ENCODE measurements at places on chromosomes 4 and X.

GRCh38 chr4:1738410-1738809, 17.1 kb downstream of the TACC3 start:
- DNase-seq = no peak

DNA sequence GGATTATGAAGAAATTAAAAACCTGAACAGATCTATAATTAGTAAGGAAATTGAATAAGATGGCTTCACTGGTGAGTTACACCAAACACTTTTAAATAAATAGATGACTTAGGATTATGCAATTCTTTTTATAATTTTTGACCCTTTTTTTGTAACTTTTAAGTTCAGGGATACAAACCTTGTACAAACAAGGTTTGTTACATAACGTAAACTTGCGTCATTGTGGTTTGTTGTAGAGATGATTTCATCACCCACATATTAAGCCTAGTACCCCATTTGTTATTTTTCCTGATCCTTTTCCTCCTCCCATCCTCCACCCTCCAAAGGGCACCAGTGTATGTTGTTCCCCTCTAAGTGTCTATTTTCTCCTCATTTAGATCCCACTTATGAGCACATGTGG, 75.7 kb downstream of the CPEB2 start:
- no peak for DNase-seq

GRCh38 chr4:123785538-123785937, 388.9 kb downstream of the SPRY1 start:
- DNase-seq = peak; percentile 89

DNA sequence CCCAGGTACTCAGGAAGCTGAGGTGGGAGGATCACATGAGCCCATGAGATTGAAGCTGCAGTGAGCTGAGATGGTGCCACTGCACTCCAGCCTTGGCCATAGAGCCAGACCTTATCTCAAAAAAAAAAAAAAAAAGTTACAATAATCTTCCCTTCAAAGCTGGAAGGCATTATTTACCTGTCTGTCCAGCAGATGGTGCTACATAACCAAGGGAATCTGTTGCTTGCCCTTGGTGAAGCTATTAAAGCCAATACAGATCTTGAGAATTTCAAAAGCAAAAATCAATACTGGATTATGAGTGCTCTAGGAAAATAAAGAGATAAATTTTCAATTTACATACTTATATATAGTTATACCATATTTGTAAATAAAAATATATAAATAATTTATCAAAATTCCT, 25.9 kb downstream of the PKD2 start:
- DNase-seq = no peak

- DNase-seq = no peak
These were observed 77.0 kb upstream of the C4orf50 start for GRCh38 chr4:6095023-6095752.

GRCh38 chr4:2280531-2281300, 18.8 kb upstream of the MXD4 start:
- no peak for DNase-seq

DNA sequence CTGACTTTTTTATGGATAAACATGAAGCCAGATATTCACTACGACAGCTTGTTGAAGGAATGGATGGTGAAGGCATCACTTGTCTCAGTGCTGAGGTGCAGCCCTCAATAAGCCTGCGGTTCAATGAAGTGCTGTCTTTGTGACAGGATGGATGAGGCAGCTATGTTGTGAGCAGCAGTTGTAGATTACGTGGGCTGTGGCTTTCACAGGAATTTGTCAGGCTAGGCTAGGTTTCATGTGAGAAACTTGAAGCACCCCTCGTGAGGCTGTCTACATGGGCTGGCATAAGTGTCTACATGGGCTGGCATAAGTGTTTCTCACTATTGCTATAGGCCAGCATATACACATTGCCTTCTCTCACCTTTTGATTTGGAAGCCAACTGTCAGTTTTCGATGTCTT, 1050.0 kb downstream of the ADGRL3 start:
- DNase-seq = no peak

DNA sequence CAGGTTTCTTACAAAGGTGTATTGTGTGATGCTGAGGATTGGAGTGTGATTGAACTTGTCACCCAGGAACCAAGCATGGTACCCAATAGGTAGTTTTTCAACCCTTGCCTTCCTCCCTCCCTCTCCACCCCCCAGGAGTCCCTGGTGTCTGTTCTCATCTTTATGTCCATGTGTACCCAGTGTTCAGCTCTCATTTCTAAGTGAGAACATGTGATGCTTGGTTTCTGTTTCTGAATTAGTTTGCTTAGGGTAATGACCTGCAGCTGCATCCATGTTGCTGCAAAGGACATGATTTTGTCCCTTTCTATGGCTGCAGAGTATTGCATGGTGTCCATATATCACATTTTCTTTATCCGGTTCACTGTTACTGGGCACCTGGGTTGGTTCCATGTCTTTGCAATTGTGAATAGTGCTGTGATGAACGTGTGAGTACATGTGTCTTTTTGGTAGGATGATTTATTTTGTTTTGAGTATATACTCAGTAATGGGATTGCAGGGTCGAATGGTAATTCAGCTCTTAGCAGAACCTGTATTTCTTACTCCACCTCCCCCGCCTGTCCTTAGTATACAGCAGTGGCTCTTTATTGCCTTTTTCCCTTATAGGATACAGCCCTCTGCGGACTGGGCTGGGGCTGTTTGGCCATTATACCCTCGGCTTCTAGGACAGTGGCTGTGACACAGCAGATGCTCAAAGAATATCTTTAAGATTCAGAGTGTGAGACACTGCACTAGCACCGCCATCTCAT, 145.4 kb downstream of the PTTG2 start:
- DNase-seq = no peak

DNA sequence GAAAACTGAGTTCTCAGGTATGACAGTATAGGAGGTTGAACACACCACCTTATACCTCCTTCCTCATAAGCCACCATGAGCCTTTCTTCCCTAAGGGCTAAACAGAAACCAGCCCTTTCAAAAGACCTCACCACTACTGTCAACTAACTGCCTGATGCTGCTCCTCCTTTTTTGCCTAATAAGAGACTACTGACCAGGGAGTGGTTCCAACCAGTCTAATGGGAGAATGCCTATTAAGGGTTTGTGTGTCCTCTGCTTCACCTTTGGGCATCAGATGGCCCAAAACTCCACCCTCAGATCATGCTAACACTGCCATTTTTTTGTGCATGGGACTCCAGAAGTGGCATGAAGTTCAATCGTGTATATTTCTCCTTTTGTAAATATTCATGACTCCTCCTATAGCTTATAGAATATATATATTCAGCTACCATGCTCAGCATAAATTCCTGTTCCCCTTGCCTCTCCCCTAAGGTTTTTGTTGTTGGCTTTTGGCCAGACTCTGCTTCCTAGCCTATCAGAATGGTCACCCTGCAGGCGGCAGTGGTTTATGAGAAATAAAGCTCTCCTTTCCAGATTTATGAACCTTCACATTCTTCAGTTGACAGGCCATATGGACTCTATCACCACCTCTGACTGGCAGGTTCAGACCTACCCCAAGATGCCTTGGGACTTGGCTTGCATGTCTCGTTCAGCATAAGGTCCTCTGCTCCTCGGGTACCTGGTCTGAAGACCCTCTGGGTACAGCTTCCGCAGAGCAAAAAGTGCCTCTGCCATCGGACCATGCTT, 28.2 kb downstream of the FGFBP1 start:
- DNase-seq = no peak

DNA sequence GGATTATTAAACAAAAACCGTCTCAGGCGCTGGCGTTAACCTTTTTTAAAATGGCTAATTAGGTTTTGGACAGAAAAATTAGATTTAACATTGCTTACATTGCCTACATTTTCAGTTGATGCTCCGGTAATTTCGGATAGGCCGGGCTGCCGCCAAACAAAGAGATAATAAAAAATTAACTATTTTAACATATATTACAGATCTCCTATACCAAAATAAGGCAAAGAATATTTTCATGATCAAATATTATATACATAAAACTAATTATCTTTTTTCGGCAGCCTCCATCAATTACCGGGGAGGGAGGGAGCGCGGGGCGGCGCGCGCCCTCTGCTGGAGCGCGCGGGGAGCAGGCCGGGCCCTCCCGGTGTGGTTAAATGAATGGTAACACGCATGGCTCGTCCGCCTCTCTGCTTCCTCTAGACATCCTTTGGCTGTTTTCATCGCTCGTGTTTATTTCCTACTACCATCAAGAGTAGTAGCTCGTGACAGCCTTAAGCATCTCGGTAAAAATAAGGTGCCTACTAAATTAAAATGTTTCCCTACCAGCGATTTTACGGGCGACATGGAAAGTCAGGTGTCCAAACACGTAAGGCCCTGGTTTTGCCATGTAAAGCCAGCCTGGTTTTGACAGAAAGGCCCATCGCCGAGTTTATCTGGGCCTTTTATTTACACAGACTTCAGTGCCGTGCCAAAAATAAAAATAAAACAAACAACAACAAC, 52.4 kb upstream of the TMEM33 start:
- DNase-seq = no peak

DNA sequence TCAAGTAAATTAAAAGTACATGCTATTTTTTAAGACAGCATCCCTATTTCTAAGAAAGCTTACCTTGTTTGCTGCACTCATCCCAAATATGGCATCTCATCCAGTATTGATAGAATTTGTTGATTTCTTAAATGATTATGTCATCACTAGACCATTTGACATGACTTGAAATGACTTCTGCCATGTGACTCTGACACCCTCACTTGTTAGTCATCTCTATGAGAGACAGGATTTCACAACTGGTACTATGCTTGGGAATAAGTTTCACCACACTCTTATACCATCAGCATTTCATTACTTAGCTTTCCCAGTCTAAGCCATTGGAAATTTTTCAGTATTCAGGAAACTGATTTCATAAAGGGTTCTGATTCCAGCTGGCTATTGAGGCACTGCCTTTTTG, 55.3 kb downstream of the TMPRSS11F start:
- DNase-seq = no peak

- no peak for DNase-seq
These were observed 182.1 kb downstream of the ASB9 start for GRCh38 chrX:15087747-15088146.

DNA sequence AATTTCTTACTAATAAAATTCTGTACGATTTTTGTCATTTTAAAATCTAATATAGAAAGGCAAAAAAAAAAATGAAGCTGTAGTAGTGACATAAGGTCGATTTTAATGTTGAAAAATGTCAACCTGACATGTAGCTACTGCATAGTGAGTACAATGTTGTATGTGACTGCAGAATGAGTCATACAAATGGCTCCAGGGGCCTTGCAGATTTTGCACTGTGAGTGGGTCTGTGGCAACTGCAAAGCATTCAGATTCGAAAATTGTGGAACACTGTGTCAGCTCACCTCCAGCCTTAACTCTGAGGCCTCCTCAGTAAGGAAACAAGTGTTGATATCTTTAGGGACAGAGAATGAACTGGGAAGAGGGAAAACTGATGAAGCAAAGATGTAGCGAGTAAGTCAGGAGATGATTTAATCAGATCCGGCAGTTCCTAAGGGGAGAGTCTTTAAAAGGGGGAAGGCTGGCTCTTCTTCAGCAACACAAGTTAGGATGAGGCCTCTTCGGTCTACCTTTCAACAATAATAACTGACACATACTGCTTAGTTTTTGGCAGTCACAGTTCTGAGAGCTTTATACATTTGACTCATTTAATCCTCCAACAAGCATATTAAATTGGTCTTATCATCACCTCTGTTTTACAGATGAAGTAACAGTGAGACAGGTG, 24.9 kb downstream of the TKTL2 start:
- no peak for DNase-seq

DNA sequence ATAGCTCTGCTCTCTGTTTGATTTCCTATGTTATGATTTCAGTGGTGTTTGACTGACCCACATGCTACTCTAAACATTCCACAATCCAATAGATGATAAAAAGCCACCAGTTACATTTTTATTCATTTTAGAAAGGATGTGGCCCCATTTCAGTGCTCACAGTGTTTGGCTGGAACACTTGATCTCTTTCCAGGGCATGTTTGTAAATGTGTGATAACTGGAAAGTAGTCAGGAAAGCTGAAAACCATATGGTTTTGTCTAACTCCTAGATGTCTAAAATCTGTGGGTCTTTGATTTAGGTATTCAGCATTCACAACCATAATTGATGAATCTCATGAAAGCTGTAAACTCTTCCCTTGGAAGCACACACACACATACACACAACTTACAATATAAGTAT, 904.9 kb upstream of the AGA start:
- DNase-seq = no peak
